ENCODE measurements at places on chromosomes 16 and 17. TPM values are rescaled to one million over a fixed set of nuclear protein-coding genes. Genes with fewer than 3 reads are reported as not detected.

GRCh38 chr16:1920727-1921171 lies 2.5 kb upstream of the HS3ST6 start:
- no peaks in the 10 kb centered on the region for H3K36me3 ChIP-seq
- no peaks in the 10 kb centered on the region for H3K4me1 ChIP-seq
- no peak overlapping the region for H3K27ac ChIP-seq
- DNase-seq, result no peak
- H3K27me3 ChIP-seq, result peaks cover 21% of the 10 kb centered on the region
- H3K4me3 ChIP-seq, result no peak overlapping the region

GRCh38 chr17:77420804-77421629 lies 280.2 kb downstream of the SEC14L1 start:
- H3K27me3 ChIP-seq, result no peaks in the 10 kb centered on the region
- no peak for DNase-seq

GRCh38 chr16:10412935-10413601 lies 27.2 kb downstream of the ATF7IP2 start:
- no peaks in the 10 kb centered on the region for H3K36me3 ChIP-seq
- no peak for DNase-seq
- H3K4me3 ChIP-seq, result no peak overlapping the region

GRCh38 chr16:74872302-74872701 lies 97.7 kb upstream of the FA2H start:
- no peaks in the 10 kb centered on the region for H3K27me3 ChIP-seq
- DNase-seq, result no peak
- H3K4me3 ChIP-seq, result no peak overlapping the region
- H3K27ac ChIP-seq, result no peak overlapping the region
- peaks cover 22% of the 10 kb centered on the region for H3K36me3 ChIP-seq
- no peaks in the 10 kb centered on the region for H3K4me1 ChIP-seq

- H3K27ac ChIP-seq, result no peak overlapping the region
- H3K27me3 ChIP-seq, result no peaks in the 10 kb centered on the region
- no peaks in the 10 kb centered on the region for H3K4me1 ChIP-seq
- no peak overlapping the region for H3K4me3 ChIP-seq
- DNase-seq, result no peak
Measured at GRCh38 chr16:12147681-12148080, 171.1 kb downstream of the SNX29 start.

DNA sequence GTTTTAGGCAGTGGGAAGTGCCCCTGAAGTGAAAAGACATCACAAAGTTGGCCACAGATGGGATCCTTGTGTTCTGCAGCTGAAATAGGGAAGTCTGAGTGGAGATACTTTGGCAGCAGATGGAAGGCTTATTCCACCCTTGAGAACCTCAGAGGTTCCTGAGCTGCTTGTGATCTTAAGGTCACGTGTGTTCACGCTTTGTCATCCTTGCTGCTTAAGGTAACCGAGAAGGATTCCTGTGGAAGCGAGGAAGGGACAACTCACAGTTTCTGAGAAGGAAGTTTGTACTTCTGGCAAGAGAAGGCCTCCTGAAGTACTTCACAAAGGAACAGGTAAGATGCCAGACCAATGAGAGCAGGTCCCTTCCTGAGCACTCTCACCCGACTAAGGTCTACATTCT lies 12.2 kb downstream of the ADAP2 start:
- H3K27ac ChIP-seq, result no peak overlapping the region
- no peak overlapping the region for H3K4me3 ChIP-seq
- no peak for DNase-seq
- no peaks in the 10 kb centered on the region for H3K36me3 ChIP-seq
- H3K4me1 ChIP-seq, result no peaks in the 10 kb centered on the region

DNA sequence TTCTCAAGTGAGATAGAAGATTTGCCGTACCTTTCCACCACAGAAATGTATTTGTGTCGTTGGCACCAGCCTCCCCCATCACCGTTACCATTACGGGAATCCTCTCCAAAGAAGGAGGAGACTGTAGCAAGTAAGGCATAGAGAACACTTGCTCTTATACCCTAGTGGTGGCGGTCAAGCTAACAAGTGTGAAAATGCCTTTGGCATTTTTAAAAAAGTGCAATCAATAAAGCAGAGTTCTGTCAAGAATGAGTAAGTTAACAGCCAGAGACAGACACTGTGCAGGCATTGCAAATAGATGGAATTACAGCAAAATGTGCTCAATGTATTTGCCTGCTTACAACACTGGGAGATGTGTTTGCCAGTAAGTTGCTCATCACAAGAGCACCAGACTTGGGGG lies 7.7 kb downstream of the MSL1 start:
- H3K4me3 ChIP-seq, result no peak overlapping the region
- H3K27ac ChIP-seq, result no peak overlapping the region
- DNase-seq, result no peak

DNA sequence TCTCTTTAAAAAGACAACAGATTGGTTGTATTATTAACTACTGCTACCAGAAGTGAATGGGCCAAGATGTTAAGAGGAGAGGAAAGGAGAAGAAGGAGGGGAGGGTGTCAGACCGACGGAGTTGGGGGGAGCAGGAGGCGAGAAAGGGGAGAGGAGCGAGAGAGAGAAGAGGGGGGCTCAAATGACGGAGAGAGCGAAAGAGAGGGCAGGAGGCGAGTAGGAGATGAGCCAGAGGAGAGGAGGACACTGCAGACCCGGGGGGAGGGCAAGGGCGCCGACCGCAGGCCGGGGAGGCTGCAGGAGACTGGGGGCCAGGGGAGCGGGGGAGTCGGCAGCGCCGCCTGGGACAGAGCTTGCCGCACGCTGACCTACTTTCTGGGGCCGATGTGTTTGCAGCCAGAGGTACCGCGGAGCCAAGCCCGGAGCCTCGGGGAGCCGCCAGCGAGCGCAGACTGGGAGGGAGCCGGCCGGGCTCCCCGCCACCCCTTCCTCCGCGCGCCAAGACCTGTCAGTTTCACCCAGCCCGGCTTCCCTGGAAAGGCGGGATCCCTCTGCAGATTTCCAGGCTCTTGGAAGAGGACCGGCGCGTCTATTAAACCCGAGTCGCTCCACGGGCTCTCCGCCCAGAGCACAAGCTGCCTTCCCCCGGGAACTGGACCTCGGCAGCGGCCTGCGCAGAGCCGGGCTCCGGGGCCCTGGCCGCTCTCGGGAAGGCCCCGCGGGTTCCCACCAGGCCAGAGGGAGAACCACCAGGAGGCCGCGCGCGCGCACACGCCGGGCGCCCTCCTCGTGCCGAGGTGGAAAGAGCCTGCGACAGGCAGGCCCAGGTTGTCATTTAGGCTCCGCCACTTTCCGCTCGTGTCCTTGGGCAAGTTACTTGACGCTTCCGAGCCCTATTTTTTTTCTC lies 74.6 kb downstream of the CMC2 start:
- peak overlapping the region; percentile 67 for H3K4me3 ChIP-seq
- H3K27ac ChIP-seq, result peak overlapping the region; percentile 94
- DNase-seq, result no peak
- no peaks in the 10 kb centered on the region for H3K36me3 ChIP-seq

The TBX21 gene
- not detected for total RNA-seq

- peaks cover 28% of the 10 kb centered on the region for H3K36me3 ChIP-seq
- peak overlapping the region; percentile 92 for H3K4me3 ChIP-seq
- H3K4me1 ChIP-seq, result peaks cover 25% of the 10 kb centered on the region
- DNase-seq, result peak; percentile 75
- no peaks in the 10 kb centered on the region for H3K27me3 ChIP-seq
- H3K27ac ChIP-seq, result peak overlapping the region; percentile 88
Measured at GRCh38 chr17:7238420-7239090, 702 bp downstream of the PHF23 start.

The BOLA2B gene
- 643 TPM for total RNA-seq

The FBXO39 gene
- total RNA-seq, result not detected

DNA sequence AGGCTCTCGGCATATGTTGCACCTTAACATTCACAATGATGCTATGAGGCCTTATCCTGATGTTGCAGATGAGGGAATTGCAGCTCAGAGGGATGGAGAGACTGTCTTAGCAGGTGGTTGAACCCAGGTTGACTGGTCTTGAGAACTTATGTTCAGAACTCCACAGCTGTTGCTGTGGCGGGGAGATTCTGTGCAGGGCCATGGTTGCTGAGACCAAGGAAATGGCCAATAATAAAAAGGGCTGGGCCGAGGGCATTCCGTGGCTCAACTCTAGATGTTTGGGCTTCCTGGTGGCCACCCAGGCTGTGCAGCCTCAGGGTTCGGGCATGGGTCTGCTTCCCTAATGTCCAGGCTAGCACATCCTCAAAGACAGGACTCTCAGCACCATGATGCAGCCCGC lies 5.9 kb downstream of the KSR1 start:
- H3K27me3 ChIP-seq, result no peaks in the 10 kb centered on the region
- no peak for DNase-seq
- H3K36me3 ChIP-seq, result no peaks in the 10 kb centered on the region
- H3K27ac ChIP-seq, result no peak overlapping the region
- no peaks in the 10 kb centered on the region for H3K4me1 ChIP-seq
- no peak overlapping the region for H3K4me3 ChIP-seq

DNA sequence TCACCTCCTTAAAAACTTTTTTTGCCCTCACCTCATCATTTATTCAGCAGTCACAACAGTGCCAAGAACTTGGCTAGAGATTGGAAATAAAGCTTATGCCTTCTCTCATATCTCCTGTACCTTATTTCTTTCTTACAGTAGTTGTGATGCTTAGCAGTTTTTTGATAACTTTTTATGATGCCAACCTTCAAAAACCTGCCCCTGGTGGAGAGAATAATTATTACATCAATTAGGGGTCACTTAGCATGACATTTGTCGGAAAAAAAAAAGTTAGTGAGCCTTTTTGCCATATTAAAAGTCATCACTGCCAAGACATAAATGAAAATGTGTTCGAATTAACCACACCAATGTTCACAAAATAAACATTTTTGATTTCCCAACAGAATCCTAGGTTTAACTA lies 296.6 kb downstream of the WWOX start:
- no peaks in the 10 kb centered on the region for H3K36me3 ChIP-seq
- DNase-seq, result no peak
- H3K4me3 ChIP-seq, result no peak overlapping the region
- no peaks in the 10 kb centered on the region for H3K27me3 ChIP-seq

DNA sequence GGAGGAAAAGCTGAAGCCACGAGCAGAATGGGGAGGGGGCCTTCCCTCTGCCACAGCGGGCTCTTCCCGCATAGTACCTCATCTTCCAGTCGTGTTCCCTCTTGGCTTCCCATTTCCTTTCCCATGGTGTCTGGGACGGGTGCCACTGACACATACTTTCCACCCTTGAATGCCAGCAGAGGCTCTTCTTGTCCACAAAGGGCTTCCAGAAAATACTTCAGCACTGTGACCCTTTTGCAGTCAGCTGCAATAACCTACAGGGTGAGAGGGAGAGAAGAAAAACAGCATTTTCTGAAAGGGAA lies 30.7 kb downstream of the HIC1 start:
- peak overlapping the region; percentile 67 for H3K27ac ChIP-seq
- H3K4me3 ChIP-seq, result no peak overlapping the region
- H3K27me3 ChIP-seq, result no peaks in the 10 kb centered on the region
- no peaks in the 10 kb centered on the region for H3K4me1 ChIP-seq
- no peak for DNase-seq
- peaks cover 26% of the 10 kb centered on the region for H3K36me3 ChIP-seq

The PLD6 gene
- 0.32 TPM for total RNA-seq

DNA sequence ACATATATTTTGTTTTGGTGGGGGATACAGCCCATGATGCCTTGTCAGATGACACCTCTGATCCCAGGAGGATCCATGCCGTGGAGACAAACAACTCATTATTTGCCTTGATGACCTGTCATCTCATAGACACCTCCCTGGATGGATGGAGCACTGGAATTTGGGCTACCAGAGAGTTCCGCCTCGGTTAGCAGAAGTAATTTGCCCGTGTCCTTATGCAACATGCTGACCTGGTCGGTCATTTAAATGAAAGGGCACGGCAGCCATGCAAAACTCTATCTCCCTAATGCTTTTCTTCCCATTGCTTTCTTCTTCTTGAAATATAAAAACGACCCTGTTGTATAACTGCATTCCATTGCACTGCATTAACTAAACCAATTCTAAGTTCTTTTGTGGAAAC lies 145.3 kb downstream of the GRIN2A start:
- no peaks in the 10 kb centered on the region for H3K27me3 ChIP-seq
- DNase-seq, result no peak
- H3K4me3 ChIP-seq, result no peak overlapping the region
- no peaks in the 10 kb centered on the region for H3K4me1 ChIP-seq

GRCh38 chr16:88685156-88686061 lies 898 bp downstream of the SNAI3 start:
- H3K36me3 ChIP-seq, result no peaks in the 10 kb centered on the region
- no peak overlapping the region for H3K27ac ChIP-seq
- no peak for DNase-seq
- H3K4me3 ChIP-seq, result peak overlapping the region; percentile 60

The NXPH3 gene
- 30.3 TPM for total RNA-seq

The KCNJ16 gene
- not detected for total RNA-seq

DNA sequence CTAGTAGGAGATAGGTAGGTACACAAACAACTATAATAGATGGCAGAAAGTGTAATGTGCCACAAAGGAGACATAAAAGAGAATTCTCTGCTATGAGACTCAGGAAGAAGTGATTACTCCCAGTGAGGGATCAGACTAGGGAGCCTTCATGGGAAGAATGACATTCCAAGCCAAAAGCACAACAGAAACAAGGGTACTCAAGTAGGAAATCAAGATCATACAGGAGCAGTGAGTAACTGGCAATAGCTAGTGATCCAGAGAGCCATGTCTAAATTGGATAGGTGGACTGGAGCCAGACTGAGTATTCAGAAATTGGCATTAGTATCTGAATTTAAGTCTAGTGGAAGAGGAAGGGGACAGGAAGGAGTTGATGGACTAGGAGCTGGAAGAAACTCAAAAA lies 10.7 kb downstream of the RFFL start:
- no peaks in the 10 kb centered on the region for H3K36me3 ChIP-seq
- H3K4me3 ChIP-seq, result no peak overlapping the region
- H3K4me1 ChIP-seq, result no peaks in the 10 kb centered on the region
- no peaks in the 10 kb centered on the region for H3K27me3 ChIP-seq

DNA sequence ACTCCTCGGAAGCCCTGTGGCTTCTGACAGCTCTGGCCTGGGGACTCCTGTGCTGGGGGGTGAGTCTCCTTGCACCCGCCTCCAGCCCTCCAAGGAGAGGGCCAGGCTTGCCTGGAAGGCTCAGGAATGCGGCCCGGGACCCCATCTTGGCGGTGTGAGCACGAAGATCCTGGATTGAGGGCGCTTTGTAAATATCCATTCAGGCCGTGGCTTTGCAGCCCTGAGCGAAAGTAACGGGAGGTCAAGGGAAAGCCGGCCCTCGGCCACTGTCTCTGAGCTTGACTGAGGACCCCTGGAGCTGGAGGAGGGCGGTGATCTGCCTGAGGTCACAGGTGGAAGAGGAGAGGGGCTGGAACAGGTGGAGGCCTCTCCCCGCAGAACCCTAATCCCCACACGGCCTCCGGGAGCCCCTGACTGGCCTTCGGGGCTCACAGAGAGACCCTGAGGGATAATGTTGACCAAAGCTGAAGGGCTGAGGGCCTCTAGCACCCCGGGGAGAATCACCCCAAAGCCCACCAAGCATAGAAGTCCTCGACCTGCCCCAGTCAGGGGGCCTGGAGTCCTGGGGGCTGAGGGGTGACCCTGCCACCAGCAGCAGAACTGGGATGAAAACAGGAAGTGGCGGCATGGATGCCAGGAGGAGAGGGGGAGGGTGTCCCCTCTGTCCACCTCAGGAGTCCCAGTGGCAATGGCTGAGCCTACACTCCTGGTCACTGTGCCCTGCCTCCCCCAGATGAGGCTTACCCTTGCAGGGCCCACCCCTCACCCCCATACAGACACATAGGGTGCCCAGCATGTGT lies 8.3 kb upstream of the RASD1 start:
- H3K4me1 ChIP-seq, result no peaks in the 10 kb centered on the region
- H3K4me3 ChIP-seq, result no peak overlapping the region
- H3K27me3 ChIP-seq, result no peaks in the 10 kb centered on the region
- H3K27ac ChIP-seq, result no peak overlapping the region

Measured in ascending aorta (tissue), 2 donors.